ENCODE measurements at places on chromosomes 16 and 17. TPM values are rescaled to one million over a fixed set of nuclear protein-coding genes. Genes with fewer than 3 reads are reported as not detected.

GRCh38 chr16:567373-568256 is 810 bp downstream of the NHLRC4 start:
- DNase-seq, result no peak

Gene PAQR4
- 19.4 TPM for total RNA-seq

DNA sequence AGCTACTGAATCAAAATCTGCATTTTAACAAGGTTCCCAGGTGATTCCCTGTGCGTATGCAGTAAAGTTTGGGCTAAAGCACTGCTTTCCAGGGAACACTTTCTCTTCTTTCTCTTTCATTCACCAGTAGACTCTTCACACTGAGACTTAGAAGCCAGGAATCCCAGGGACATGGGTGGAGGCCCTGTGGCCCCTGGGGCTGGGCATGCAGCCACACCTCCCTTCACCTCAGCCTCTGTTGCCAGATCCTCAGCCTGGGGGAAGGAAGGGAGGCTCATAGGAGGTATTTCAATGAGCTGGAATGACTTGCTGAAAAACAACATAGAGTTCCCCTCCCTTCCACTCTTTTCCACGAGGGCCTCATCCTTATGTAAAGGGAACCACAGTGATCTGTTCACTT is 1.2 kb downstream of the G6PC3 start:
- DNase-seq, result no peak

DNA sequence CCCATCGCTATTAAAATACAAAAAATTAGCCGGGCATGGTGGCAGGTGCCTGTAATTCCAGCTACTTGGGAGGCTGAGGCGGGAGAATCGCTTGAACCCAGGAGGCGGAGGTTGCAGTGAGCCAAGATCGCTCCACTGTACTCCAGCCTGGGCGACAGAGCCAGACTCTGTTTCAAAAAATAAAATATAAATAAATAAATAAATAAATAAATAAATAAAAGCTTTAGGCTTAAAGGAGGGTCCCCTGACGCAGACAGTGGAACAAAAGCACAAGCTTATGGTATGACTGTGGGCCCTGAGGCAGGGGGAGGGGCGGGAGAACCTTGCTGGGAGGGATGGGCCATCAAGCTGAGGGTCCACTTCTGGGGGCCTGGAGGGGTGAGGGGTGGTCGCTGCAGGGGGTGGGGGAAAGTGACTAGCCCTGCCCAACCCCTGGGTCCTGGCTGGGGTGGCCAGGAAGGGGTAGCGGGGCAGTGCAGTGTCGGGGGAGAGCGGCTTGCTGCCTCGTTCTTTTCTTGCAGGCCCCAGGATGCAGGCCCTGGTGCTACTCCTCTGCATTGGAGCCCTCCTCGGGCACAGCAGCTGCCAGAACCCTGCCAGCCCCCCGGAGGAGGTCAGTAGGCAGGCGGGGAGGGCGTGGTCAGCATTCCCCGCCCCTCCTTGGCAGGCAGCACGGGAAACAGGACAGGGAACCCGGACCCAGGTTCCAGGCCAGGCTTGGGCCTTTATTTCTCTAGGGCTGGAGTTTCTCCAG is 4.7 kb downstream of the SERPINF1 start:
- no peak for DNase-seq

DNA sequence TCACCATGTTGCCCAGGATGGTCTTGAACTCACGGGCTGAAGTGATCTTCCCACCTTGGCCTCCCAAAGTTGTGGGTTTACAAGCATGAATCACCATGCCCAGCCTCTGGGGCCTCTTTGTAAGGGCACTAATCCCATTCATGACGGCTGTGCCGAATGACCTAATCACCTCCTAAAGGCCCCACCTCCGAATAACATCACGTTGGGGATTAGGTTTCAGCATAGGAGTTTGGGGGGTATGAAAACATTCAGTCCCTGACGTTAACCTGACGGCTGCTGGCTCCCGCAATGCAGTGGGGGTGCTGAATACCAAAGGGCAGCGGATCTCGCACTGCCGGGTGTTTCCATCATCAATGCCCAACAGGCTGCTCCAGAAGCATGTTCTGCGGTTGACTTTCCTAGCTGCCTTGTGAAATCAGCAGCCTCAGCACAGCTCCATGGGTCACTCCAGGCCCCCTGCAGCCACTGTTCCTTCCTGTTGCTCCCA is 120.8 kb upstream of the SEC14L1 start:
- DNase-seq, result no peak

DNA sequence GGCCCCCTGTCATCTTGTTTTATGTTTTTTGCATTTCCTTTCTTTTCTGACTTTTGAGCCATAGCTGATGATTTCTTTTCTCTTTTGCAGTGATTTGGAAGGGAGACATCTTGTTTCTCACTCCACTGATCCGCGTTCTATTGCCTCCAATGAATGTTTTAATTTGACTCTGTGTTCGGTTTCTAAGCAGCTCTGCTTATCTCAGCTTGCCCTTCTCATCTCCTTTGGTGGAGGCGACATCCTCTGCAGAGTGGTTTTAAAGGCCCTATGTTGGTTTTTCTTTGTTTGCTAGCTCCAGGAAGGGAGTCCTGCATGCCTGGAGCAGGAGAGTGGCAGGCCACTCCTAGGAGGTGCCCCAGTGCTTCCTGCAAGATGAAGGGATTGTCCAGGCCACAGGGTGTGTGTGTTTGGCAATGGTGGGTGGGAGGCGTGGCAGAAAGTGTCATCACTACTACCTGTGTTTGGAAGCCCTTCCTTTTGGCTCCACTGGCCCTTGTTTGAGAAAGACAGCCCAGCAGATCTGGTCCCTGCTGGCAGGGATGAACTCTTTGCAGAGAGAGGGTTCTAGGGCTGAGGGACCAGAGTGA is 13.6 kb downstream of the SMPD3 start:
- DNase-seq, result no peak

- DNase-seq, result no peak
These were observed 10.3 kb downstream of the ZNF18 start for GRCh38 chr17:11986942-11987329.

Gene MAF
- 1.3 TPM for total RNA-seq

GRCh38 chr17:49766918-49767530 is 3.1 kb upstream of the FAM117A start:
- no peak for DNase-seq

DNA sequence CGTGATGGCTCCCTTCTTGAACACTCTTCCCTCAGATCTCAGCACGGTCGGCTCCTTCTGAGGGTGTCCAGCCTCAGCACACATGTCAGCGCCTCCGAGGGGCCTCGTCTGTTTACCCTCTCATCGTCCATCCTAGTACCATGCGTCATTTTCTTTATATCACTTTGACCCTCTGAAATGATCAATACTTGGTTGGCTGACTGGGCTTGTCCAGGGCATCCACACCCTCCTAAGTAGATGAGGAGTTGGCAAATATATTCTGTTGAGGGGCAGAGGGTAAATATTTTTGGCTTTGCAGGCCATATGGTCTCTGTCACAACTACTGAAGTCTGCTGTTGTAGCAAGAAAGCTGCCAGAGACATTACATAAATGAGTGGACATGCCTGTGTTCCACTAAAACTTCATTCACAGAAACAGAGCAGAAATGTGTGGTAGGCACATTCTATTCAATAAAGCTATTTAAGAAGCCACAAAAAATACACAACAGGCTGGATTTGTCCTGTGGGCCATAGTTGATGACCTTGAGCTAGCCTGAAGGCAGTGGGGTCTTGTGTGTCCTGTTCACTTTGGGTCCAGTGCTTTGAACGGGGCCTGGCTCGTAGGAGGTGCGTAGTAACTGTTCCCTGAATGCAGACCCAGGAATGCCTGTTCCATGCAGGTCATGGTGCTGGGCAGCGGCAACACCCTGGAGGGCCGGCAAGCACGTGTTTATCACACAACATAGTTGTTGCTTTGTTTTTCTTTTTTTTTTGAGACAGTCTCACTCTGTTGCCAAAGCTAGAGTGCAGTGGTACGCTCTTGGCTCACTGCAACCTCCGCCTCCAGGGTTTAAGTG is 185.8 kb downstream of the SNX29 start:
- DNase-seq, result no peak

Gene SLC52A1
- total RNA-seq, result not detected

DNA sequence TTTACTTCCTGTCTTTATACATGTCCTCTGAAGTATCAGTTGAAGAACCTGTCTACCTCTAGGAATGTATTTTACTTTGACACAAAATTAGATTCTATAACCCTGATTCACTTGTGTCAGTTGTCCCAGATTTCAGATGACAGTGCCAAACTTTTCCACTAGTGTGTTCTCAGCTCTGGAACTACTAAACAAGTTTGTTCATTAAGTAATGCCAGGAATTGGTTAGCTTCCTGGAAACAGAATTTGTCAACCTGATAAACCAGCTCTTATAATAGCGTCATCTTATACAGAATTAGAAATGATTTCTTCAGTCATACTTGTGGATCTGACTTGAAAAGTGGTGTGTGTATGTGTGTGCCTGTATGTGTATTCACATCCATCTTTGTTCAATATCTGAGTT is 7.4 kb downstream of the MAP3K3 start:
- DNase-seq, result no peak
